Left renal cortex interstitium (tissue), 4 donors: ENCODE measurements at places on chromosomes 6 and 20. TPM values are rescaled to one million over a fixed set of nuclear protein-coding genes. Genes with fewer than 3 reads are reported as not detected.

The EPPIN gene
- polyA plus RNA-seq, result 0.52 TPM

DNA sequence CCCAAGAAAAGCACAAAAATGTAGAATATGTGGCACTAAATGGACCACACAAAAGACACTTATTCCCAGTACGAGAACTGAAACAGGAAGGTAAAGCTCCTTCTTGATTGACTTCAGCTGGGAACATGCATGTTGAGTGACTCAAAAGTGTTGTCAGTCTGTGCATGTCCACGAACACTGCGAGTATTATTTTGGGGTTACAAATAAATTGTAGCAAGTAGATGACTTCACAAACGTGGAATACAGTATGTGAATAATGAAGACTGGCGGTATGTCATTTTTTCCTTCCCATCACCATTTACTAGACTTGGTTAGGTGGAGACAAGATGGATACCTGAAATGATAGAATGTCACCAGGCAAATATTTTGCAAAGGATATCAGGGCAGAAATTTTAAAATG, 45.4 kb downstream of the L3MBTL3 start:
- no peak for DNase-seq

The MATN4 gene
- 0.52 TPM for polyA plus RNA-seq

The C20orf202 gene
- 0.38 TPM for polyA plus RNA-seq

- no peak for DNase-seq
Measured at GRCh38 chr6:2245877-2246863, 765 bp upstream of the GMDS start.

DNA sequence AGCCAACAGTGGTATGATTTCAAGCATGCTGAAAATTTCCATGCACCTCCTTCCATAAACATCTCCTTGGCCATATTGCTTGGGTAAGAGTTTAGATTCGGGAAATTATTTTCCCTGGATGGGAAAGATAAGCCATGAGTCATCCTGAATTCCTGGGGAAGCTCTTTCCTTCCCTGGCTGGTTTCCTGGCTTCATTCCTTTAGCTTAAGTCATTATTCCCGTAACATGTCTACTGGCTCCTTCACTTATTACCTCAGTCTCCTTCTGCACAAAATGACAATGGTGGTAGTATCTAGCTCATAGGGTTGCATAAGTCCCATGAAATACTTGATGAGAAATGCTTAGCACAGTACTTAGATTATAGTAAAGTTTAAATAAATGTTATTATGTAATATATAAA, 27.6 kb downstream of the TINAG start:
- no peak for DNase-seq
